ENCODE measurements at places on chromosomes 13 and 19. TPM values are rescaled to one million over a fixed set of nuclear protein-coding genes. Genes with fewer than 3 reads are reported as not detected.

Gene ZSCAN1
- not detected for total RNA-seq

Gene CXCL17
- not detected for total RNA-seq

Gene KASH5
- total RNA-seq = not detected

GRCh38 chr13:98199480-98199879 is 22.4 kb upstream of the RNF113B start:
- DNase-seq = no peak

DNA sequence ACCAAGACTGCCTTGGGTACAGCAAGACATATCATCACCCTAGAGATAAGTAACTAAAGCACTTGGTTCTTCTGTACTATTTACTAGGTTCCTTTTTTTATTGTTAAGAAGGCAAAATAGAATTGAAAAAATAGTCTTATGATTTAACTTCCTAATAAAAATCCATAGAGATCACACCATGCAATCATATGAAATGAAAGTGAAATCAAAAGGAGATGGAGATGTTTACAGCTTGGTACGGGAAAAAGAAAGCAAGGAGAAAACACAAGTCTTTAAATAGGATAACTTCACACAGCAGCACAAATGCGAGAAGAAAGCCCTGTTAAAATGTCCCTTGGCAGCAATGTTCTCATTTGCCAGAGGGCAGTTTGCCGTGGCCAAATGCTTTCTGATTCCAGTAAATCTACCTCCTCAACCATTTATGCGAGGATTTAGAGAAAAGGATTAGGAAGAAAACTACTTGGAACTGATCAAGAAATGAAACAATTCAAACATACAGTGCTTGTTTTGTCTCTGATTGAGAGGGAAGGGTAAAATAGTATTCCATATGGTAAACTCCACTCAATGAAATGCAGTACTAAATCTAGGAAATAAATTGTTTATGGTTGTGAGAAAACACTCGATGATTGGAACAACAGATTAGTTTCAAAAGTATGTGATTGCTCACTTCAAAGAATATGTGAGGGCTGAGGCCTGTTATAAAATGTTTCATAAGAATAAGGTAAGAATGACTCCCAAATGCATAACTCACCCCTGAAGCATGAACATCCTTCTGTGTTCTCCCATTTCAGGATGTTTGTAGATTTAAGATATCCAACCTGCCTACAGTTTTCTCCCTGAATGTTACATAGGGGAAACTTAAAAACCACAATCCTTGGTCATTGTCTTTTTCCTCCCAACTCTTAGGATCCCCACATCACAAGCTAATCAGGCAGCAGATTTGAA is 487.8 kb downstream of the DACH1 start:
- DNase-seq = no peak

Data from uterus (tissue), 4 donors.